ENCODE measurements at places on chromosomes 6 and 20.

- no peak for DNase-seq
These were observed 408.6 kb upstream of the ADGRB3 start for GRCh38 chr6:68226460-68226859.

- no peak for DNase-seq
These were observed 155.3 kb downstream of the DHX35 start for GRCh38 chr20:39117491-39117890.

- DNase-seq: no peak
These were observed 334.3 kb downstream of the CDKAL1 start for GRCh38 chr6:20868397-20869096.

DNA sequence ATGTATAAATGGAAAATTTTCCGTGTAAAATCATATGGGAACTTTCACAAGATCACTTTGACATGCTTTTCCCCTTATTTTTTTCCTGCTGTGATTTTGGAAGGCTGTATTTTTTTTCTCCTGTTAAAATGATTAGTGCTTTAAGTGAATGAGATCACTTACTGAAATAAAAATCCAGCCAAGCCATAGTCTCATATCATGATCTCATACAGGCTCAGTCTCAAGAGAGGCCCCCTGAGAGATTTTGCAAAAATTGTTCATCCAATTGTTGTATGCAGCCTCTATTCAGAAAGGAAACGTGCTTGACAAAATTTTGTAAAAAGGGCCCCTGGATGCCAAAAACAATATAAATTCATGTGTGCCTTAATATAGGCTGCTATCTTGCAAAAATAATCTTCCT is 528.2 kb downstream of the HDGFL1 start:
- no peak for DNase-seq

DNA sequence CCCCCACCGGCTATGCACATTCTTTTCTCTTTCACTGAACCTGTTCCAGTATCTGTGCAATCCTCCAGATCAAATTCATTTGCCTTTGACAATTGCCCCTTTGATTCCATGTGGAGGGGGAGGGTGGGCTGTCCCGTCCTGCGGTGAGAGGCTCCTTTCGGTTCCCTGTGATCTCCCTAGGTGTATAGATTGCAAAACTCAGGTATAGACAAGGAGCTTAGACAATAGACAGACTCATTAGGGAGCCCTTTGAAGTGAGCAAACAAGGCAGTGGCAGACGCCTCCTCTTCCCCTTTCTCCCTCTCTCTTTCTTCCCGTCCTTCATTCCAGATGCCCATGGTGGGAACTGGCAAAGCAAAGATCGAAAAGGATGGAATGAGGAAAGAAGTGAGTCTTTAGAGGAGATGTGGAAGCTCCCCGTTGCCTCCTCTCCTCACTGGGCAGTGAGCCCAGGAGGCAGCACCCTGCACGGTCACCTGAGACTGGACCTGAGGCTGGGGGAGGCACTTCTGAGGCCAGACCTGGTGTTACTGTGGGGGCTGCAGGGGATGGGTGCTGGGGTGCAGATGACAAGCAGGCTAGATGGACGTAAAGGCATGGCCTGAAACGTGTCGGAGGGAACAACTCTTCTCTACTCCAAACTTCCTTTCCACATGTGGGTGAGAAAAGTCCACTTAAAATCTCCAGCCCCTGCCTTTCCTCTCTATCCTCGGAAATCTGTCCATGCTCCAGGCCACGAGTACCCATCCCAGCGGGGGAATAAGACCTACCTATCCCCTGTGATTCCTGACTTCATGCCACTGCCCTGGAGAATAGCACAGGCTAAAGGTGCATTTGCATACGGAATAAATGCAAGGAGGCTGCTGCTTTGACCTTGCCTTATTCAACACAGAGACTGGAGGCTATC is 256.6 kb upstream of the FOXQ1 start:
- no peak for DNase-seq

DNA sequence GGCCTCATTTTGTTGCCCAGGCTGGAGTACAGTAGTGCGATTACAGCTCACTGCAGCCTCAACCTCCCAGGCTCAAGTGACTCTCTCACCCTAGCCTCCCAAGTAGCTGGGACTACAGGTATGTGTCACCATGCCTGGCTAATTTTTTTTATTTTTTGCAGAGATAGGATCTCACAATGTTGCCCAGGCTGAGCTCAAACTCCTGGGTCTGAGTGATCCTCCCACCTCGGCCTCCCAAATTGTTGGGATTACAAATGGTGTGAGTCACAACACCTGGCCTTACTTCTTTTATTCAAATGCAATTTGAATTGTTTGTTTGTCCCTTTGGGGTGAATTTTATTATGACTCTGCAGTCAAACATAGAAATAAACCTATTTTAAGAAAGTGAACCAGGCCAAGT is 131.7 kb upstream of the SLC22A16 start:
- no peak for DNase-seq

GRCh38 chr6:71321314-71321713 is 32.7 kb downstream of the OGFRL1 start:
- DNase-seq: no peak

DNA sequence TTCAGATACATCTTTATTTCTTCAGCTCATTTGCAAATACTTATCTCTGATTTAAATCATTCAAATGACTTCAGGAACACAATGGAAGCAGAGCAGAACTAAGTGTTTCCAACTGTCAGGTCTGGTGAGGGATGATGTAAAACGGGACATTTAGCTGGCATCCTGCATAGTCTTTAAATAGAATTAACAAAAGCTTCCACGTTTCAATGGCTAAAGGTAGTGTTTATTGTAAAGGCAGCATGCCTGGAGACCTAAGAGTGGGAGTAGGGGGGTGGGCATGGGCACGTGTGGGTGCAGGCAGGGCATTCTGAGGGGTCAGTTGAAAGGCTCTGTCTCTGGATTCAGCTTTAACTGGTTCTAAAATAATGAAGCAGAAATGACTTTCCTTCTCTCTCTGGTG is 174.9 kb downstream of the PLCB1 start:
- DNase-seq: no peak

GRCh38 chr20:56418385-56418861 is 6.4 kb downstream of the CASS4 start:
- no peak for DNase-seq

- DNase-seq: no peak
These were observed 204.7 kb upstream of the ARG1 start for GRCh38 chr6:131368198-131368911.

DNA sequence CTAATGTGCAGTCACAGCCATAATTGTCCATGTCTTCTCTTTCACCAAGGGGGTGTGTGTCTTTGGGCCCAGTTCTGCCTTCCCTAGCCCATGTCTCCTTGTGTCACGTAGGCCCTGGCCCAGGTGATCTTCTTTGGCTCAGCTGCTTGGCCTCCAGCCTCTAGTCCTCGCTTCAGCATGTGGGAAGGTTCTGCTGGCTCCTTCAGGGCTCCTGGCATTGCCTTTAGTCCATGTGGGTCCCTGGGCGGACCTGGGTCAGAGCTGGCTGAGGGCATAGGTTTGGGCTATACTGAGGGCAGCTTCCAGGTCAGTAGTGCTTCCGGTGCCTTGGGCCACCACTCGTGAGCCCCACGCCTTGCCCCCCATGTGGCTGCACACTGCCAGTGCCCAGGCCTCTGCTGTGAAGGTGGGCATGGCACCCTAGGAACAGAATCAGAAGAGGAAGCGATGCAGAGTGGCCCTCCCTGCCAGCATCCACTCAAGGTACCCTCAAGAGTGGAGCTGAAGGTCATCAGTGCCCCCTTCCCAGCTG is 12.8 kb downstream of the AARS2 start:
- DNase-seq: no peak

GRCh38 chr6:2547355-2547754 is 203.4 kb downstream of the MYLK4 start:
- no peak for DNase-seq

DNA sequence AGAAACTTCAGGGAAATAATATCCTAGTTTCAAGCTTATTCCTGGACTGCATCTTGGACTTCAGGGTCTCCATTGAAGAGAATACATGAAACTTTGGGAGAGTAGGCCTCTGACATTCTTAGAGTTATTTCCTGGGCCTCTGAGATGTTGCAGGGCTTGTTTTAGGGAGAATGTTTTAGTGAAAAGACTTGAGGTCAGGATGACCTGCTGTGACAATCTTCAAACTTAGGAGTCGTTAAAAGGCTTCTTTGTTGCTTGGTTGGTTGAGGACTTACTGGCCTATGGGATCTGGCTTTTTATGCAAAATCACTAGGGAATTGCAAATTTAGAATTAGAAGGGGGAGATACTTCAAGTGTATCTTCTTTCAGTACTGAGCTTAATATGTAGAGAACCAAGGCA is 613.2 kb upstream of the FLRT3 start:
- DNase-seq: no peak

DNA sequence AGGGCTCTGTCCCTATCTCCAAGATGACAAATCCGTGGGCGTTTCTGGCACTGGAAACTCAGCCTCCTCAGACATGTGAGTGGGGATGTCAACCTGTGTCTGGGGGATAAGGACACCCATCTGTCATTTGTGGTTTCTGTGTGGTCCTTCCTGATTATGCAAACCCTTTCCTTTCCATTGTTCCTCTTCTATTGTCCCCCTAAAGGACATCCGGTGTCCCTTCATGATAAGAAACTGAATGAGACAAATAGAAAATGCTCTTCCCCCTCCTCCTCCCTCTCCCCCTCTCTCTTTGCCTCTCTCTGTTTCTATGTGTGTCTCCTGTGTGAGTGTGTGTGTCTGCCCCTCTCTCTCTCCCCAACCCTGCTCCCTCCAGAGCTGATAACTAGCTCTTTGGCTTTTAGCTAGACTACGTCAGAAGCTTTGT is 11.5 kb upstream of the GLP1R start:
- no peak for DNase-seq

DNA sequence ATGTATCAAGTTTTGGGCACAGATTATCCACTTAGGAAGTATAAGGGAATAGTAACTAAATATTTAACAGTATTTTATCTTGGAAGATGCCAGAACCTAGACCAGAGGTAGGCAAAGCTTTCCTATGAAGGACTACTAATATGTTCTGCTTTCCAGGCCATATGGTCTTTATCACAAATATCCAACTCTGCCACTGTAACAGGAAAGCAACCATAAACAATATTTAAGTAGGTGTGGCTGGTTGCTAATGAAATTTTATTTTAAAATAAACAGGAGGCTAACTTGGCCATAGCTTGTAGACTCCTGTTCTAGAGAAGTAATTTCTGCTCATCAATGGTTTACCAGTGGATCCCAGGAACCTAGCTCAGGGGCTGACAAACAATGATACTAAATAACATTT is 39.4 kb downstream of the NOL7 start:
- no peak for DNase-seq

Data from stimulated activated CD8-positive, alpha-beta memory T cell treated with anti-CD3 and anti-CD28 coated beads, Interleukin-4, amount 100 ng/mL, for 1 hour (primary cell).